ENCODE measurements at places on chromosomes 6 and 20. TPM values are rescaled to one million over a fixed set of nuclear protein-coding genes. Genes with fewer than 3 reads are reported as not detected.

NHSL1 gene
- 48.5 TPM for total RNA-seq

TMEM170B gene
- 1.4 TPM for total RNA-seq

CFAP61 gene
- total RNA-seq: not detected

C6orf163 gene
- total RNA-seq: 0.26 TPM

MTFR2 gene
- total RNA-seq: 0.76 TPM

Measured in dermis microvascular lymphatic vessel endothelial cell (primary cell).